ENCODE measurements at places on chromosomes 1 and 21.

DNA sequence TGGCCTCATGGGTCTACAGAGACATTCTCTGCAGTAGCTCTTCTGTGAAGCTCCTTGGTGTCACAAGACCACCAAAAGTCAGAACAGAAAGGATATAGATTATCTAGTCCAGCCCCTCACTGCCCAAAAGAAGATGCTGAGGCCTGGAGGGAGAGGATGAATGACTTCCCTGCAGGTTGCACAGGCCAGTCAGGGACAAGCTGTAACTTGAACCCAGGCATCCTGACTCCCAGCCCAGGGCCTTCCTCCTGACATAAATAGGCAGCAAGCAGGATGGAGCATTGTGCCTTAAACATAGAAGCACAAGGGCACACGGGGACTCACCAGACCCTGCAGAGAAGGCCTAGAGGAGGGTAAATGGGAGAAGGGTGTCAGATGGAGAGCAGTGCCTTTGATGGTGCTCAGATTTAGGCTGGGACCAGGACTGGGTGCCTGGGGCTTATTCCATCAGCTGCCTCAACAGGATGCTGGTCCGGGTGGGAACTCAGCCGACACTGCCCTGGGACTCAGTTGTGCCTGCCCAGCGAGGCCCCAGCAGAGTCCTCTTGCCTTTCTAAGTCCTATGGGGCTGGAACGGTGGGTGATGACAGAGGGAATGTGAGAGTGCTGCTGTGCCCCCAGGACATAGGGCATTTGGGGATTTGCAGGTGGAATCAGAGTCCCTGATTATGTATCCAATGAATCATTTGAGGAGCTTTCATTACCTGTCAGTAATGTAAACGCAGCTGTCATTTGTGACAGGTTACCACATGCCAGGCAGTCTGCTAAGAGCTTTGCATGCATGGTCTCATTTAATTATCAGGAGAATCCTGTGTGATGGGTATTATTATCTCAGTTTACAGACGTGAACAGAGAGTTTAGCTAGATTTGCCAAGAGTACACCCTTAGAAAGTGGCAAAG lies 13.2 kb downstream of the S100A7A start:
- DNase-seq, result no peak

GRCh38 chr1:111369177-111369576 lies 58.4 kb downstream of the OVGP1 start:
- DNase-seq, result no peak

DNA sequence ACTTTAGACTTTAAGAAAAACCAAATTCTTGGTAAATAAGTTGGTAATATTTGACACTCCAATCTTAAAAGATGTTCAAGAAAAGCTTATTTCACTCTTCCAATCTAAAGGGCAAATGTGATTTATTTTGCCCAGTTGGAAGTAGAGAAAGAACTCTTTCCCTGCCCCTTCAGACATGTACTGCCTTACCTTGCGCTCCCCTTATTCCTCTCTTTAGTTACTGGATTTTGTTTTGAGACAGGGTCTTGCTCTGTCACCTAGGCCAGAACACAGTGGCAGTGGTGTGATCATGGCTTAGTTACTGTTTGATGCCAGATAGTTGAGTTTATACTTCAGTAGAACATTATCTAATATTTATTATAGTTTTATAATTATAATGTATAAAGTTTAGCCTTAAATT lies 27.5 kb downstream of the FUBP1 start:
- DNase-seq, result no peak

DNA sequence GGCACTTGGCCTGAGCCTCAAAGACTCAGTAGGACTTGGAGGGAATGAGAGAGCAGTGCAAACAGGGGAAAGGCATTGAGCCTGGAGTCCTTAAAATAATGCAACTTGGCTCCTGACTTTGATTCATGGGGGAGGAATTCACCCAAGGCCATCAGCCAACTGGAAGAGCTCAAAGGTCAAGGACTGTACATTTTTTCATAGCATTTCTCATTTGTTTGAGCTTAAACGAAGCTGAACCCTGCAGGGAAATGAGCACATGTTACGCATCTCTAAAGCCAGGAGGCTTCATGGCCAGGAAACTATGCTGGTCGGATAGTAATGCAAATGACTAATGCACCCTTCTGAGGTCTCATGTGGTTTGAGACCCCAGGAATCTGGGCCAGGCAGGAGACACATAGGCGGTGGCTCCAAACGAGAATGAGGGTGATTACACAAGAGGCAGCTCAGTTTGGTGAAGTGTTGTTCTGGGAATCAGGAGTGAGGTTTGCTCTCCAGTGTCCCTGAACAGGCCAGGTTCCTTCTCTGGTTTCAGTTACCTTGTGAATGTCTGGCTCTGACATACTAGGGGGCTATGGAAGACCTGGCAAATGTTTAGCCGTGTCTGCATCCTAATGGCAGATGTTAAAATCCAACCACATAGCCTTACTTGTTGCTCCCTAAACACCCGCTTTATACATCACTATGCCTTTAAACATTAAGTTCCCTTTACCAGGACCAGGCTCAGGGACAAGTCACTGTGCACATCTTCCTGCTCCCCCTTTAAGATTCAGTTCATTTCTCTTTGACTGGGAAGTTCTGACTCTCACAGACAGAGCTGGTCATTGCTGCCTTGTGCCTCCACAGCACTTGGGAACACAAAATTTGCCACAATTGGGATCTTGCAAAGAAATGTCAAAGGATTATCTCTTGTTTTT lies 503.9 kb upstream of the USP24 start:
- DNase-seq, result peak; percentile 100

- no peak for DNase-seq
These were observed 3.9 kb upstream of the OLFML3 start for GRCh38 chr1:113975211-113975895.
